Osteocyte (in vitro differentiated cells): ENCODE measurements at places on chromosomes 4 and X.

- DNase-seq, result no peak
Measured at GRCh38 chr4:60729194-60729593, 470.9 kb upstream of the ADGRL3 start.

DNA sequence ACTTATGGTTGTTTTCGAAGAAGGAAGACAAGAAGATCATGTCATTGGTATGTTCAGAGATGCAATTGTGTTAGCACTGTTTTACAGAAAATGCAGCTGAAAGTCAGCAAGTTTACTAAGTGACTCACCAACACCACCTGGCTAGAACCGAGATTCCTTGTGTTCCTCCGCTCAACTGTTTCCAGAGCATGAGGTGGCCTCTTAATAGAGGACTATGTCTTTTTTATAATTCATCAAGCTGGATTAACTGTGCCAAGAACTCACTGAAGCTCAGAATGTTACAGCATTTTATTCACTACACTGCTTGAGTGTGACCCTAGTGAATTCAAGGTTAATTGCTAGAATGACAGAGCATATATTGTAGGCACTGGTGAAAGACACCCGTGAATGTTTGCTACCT lies 1573.5 kb upstream of the TENM3 start:
- DNase-seq, result no peak

GRCh38 chr4:101886826-101887225 lies 96.3 kb downstream of the BANK1 start:
- DNase-seq, result no peak

- no peak for DNase-seq
Measured at GRCh38 chr4:180528003-180528402, 1715.2 kb upstream of the TENM3 start.

DNA sequence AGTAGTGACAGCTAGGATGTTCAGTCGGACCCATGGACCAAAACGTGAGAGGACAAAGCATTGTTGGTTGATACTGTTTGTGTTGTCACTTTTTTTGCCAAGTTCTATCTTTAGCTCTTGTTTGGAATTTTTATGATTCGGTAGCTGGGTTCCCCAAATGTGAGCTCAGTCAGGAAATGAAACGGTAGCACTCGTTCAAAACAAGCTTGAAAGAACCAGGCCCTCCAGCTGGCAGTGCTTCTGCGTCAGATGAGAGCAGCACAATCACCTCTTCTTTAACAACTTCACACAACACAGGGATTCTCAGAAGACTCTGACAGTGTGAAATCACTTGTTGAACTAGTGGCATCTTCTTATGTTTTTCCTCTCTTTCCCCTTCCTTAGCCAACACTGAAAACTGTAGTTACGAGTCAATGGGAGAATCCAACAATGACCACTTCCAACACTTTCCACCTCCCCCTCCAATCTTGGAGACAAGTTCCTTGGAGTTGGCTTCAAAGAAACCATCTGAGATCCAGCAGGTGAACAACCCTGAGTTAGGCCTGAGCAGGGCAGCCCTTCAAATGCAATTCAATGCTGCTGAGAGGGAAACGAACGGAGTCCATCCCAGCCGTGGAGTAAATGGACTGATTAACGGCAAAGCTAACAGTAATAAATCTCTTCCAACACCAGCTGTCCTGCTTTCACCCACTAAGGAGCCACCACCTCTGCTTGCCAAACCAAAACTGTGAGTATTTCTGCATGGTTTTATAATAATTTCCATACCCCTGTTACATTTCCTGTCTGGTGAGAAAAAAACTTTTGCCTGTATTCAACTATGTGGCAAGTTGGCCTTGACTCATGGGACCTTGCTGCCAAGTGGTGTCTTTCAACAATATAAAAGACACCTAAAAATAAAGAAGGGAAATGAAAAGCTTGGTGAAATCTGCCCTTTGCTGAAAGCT lies 214.6 kb downstream of the PALLD start:
- no peak for DNase-seq

DNA sequence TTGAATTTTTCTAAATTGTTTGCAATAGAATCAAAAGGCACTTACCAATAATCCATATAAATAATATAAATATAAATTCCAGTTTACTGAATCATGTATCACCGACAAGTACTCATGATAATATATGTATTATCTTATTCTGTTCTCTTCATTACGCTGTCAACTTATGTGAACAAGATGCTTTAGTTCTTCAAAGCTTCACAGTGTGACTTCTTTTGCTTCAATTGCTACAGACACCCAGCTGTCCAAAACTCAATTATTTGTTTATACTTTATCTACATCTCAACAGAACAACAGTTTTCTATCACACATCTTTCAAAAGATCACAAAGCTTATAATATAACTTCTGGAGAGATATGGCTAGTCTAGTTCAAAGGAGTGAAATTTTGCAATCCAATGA lies 1499.9 kb upstream of the PCDH10 start:
- no peak for DNase-seq

DNA sequence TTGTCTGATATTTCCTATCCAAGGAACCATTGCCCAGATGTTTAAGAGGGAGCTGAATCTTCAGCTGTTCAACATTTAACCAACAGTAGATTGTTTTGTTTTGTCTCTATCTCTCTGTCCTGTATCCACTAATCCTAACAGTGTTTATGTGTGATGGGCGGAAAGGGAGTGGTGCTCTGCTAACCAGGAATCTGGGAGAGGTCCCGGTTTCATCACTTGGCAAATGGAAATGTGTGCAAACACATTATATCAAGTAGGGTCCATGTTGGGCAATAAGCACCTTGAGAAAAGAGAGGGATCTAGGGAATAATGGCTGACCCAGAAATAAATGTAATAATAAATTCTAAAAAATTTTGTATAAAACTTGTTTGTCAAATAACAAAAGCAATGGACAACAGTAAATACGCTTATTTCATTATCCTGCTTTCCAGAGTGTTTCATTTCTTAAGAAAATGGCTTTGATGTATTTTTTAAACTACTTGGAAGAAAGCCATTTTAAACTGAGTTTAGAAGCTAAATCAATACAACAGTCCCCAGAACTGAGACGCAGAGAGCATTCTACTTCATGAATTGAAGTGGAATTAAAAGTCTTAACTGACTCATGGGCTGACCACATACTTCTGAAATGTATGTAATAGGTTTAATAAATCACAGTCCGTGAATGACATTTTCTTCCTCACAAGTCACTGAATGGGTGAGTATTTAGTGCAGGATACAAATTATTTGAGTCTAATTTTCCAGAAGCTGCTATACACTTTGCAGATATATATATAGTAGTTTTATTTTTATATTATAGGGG lies 55.8 kb downstream of the EMCN start:
- no peak for DNase-seq
